ENCODE measurements at places on chromosomes 1 and 21. TPM values are rescaled to one million over a fixed set of nuclear protein-coding genes. Genes with fewer than 3 reads are reported as not detected.

GTF2B gene
- 27.5 TPM for total RNA-seq

PPIAL4G gene
- total RNA-seq = not detected

TTC22 gene
- total RNA-seq = 94.5 TPM

FAM151A gene
- 4.5 TPM for total RNA-seq

AMY1B gene
- total RNA-seq = not detected

DNA sequence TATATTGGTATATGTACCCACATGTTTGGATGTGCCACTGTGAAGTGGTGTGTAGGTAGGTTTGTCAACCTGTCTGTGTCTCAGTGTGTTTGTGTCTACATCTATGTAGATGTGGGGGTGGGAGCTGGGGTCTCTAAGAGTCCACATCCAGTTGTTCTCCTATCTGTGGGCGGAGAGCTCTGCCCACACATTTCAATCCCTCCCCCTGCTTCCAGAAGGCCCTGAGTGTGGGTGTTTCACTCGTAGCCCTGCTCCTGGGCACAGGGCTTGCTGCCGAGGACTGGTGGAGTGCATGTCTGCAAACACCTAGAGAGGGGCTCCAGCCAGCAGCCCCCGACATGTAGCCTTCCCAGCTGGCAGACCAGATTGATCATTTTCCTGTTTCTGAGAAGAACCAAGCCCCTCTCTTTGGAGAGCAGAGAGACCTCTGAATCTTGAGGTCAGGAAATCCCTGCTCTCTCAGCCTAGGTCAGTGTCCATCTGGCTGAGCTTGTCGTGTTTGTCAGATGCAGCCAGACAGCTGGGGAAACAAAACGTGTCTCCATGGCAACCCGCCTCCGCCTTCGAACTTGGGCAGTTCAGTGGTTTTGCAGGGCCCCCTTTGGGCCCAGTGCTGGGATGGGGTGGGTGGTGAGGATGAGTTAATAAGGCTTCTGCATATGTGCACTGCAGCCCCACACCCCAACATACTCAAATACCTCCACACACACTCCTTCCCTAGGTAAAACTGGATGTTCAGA lies 31.2 kb upstream of the SYNC start:
- DNase-seq = no peak

- no peak for DNase-seq
These were observed 4.3 kb downstream of the REN start for GRCh38 chr1:204161609-204162493.

DNA sequence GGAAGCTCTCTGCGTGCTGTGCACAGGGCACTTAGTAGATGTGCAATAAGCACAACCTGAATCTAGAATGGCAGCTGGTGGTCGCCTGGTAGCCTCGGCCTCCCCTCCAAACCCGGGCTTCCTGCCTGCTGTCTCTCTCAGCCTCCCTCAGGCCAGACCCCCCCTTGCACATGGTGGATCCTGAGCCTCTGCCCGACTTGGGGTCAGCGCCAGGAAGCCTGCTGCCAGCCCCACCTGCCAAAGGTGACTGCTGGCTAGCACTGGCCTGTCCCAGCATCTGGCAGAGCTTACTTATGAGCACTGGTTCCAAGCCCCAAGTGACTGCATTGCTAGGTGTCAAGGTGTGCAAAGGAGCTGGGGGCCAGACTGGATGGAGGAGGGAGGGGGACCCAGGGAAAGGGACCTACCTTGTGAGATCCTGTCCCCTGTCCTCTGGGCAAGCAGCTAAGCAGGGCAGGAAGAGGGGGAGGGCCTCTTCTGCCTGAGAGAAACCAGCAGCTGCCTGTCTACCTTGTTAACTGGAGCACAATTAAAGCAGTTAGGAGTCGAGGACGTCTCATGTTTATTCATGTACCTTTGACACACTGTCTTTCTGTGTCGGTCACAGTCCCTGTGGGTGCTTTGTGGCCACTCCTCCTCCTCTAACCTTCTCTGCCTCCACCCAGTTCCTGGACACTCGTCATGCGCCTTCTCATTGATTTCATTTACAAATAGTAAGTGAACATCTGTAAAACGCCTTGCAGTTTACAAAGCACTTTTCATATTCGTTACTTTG lies 100.9 kb downstream of the DDX20 start:
- no peak for DNase-seq

GRCh38 chr1:82143108-82143833 lies 342.5 kb downstream of the ADGRL2 start:
- no peak for DNase-seq
